ENCODE measurements at places on chromosomes 7 and 10. TPM values are rescaled to one million over a fixed set of nuclear protein-coding genes. Genes with fewer than 3 reads are reported as not detected.

DNA sequence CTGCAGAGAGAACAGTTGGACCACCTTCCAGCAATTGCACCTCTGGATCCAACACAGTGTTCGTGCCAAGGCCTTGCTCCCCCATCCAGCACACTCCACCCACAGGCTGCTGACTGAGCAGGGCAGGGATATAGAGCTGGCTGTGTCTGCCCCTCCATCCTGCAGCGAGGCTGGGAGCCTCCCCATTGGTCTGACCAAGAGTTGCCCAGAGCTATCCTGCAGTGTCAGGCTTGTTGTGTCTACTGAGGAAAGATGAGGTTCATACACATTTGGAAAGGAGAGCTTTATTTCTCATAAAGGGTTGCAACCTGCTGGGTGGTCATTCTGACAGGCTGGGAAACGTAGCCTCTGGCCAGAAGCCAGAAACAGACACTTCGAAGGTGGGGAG, 27.1 kb downstream of the PRF1 start:
- DNase-seq: no peak
- peaks cover 29% of the 10 kb centered on the region for H3K4me1 ChIP-seq
- H3K4me3 ChIP-seq: no peak overlapping the region
- no peaks in the 10 kb centered on the region for H3K36me3 ChIP-seq
- no peaks in the 10 kb centered on the region for H3K27me3 ChIP-seq

Gene OTUD1
- 31.4 TPM for total RNA-seq

GRCh38 chr10:60446851-60447250, 57.2 kb upstream of the ANK3 start:
- H3K4me1 ChIP-seq: peaks cover 13% of the 10 kb centered on the region
- H3K27ac ChIP-seq: no peak overlapping the region
- H3K27me3 ChIP-seq: no peaks in the 10 kb centered on the region
- peak; percentile 51 for DNase-seq
- H3K4me3 ChIP-seq: no peak overlapping the region

- H3K27me3 ChIP-seq: no peaks in the 10 kb centered on the region
- no peak overlapping the region for H3K4me3 ChIP-seq
- no peak overlapping the region for H3K27ac ChIP-seq
- peaks cover 47% of the 10 kb centered on the region for H3K4me1 ChIP-seq
These were observed 52.6 kb downstream of the CAV1 start for GRCh38 chr7:116577320-116577871.

DNA sequence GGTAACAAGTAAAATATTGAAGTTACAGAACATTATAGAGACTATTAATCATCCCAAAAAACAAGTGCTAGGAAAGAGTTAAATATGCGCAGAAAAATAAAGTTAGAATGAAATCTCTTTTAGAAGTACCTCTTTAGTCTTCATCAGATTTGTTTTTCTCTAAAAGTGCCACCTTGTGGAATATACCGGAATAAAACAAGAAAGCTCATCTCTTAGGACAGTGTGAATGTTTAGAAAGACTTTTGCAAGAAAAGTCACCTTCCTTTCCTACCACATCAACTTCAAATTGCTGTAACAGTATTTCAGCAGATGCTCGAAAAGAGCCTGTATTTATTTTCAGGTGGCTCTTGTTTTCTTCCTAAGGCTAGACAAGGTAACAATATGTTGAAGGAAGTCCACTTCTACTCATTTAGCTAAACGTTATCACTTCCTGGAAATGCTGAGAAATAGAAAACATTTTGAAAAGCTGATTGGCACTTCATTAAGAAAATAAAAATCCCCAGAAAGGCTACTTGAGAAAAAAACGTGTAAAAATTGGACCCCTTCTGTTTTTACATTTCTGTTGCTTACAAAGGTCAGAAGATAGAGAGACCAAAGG, 19.8 kb upstream of the FAM133B start:
- H3K27ac ChIP-seq: no peak overlapping the region
- peaks cover 4% of the 10 kb centered on the region for H3K36me3 ChIP-seq
- H3K4me1 ChIP-seq: no peaks in the 10 kb centered on the region
- no peak for DNase-seq

Gene ZNF503
- 28.3 TPM for total RNA-seq

DNA sequence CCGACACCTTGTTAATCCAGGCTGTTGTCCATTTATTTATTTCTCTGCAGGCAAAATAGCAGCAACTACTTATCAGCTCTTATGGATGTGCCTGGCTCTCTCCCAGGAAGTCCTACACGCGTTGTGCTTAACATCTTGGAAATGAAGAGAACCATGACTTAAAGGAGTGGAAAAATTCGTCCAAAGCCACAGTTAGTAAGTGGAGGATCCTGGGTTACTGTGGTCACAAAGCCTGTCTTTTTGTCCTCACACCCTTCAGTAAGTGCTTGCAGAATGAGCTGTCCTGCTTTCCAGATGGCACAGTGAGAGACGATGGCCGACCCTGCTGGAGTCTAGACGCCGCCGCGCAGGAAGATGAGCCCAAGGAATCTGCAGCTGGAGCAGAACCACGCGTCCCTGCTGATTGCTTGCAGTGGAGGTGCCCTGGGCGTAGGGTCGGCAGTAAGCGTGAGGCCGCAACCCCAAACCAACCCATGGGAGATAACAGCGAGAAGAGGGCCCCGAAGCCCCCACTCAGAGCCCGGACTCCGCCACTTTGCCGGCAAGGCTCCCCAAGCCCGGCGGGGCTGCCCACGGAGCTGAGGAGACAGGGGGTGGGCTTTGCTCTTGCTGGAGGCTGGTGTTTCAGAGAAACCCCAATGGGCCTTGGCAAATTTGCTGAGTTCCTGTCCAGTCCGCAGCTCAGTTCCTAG, 178.6 kb downstream of the CXCL12 start:
- DNase-seq: no peak
- no peak overlapping the region for H3K27ac ChIP-seq

- no peak overlapping the region for H3K27ac ChIP-seq
- DNase-seq: no peak
- H3K36me3 ChIP-seq: no peaks in the 10 kb centered on the region
- no peaks in the 10 kb centered on the region for H3K4me1 ChIP-seq
These were observed 74.0 kb upstream of the SEC61G start for GRCh38 chr7:54833001-54833467.

Gene MYH16
- not detected for total RNA-seq

DNA sequence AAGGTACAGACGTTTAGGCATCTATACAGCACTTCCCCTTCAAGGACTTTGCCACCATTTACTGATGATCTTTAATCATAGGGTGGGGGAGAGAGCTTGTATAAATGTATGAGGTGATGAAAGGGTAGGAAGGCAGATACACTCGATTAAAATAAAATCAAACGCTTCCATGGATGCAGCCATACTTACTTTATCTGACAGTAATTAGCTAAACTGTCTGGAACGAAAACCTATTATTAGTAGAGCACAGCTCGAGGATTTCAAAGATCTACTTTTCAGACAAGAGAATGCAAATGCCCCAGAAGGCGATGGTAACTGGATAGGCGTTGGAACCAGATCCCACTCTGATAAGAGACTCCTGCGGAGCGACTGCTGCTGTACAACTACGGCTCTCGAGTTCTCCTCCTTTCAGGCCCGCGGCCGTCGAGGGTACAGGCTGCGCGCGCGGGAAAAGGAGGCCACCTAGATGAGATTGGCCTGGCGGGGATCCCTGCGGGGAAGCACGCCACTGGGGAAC, 3.1 kb upstream of the NKX2-3 start:
- peaks cover 23% of the 10 kb centered on the region for H3K4me1 ChIP-seq
- H3K4me3 ChIP-seq: no peak overlapping the region
- peaks cover 100% of the 10 kb centered on the region for H3K27me3 ChIP-seq
- H3K27ac ChIP-seq: no peak overlapping the region

Measured in lower lobe of right lung (tissue), 2 donors.